ENCODE measurements at places on chromosomes 7 and 10.

DNA sequence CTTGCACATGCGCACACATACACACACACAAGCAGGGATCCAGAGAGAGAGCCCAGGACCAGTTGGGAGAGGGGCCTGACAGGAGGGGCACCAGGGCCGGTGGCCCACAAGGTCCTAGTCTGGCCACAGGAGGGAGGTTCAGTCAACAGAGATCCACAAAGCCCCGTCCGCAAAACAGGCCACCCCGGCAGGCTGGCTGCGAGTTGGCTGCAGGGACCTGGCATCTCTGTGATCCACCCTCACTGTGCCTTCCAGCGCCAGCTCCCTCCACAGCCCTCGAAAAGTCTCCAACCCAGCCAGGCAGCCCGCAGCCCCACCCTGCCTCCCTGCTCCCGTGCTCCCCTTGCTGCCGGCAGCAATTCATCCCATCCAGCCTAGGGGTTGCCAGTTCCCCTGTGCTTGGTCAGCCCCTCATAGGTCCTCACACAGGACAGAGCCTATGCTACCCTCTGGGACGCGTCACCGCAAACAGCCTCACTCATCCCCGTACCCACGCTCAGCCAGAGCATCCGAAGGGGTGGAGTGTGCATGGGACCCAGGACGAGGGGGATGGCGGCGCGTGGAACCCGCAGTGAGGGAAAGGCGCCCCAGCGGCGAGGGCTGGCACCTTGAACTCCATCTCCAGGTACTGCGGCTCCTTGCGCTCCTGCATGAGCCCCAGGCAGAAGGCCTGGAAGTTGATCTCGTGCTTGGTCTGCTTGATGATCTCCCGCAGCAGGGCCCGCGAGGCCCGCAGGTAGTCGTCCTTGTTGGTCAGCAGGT, 7.5 kb downstream of the INTS1 start:
- no peak for DNase-seq

DNA sequence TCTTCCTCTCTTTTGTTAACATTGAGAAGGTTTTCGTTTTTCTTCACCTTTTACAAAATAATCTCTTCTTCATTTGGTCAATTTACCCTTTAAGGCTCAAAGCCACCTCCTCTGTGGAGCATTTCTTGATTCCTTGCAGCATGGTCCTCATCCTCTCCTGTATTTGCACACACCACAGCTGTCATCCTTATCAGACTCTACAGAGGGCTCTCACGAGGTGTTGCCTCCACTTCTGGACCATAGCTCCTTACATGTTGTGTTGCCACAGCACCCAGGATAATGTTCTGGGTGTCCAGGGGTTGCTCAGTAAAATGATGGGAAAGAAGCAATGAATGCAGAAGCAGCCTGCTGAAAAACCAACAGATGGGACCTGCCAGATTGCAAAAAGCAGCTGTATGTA, 192.8 kb downstream of the SH2D4B start:
- DNase-seq, result no peak

DNA sequence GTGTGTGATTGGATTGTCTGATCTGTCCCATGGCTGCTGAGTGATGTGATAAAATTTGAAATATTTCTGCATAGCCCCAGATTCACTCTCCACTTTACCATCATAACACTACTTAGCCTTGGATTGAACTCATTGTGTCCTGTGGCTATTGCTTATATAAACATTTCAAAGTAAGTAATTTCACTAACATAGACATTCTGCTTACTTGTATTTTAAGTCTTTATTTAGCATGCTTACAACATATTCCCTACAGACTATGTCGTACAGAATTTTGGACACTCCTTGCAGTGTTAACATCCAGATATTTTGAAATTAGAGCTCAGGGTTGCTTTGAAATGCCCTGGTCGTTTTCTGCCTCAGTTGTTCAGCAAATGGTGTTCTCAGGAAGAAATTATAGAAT, 117.6 kb downstream of the LRRC4 start:
- no peak for DNase-seq

GRCh38 chr7:489876-490275, 29.8 kb downstream of the PDGFA start:
- no peak for DNase-seq

- no peak for DNase-seq
Observed at GRCh38 chr7:122425731-122426130, 121.2 kb upstream of the FEZF1 start.

GRCh38 chr10:4456279-4456678, 369.7 kb upstream of the AKR1E2 start:
- DNase-seq, result no peak

DNA sequence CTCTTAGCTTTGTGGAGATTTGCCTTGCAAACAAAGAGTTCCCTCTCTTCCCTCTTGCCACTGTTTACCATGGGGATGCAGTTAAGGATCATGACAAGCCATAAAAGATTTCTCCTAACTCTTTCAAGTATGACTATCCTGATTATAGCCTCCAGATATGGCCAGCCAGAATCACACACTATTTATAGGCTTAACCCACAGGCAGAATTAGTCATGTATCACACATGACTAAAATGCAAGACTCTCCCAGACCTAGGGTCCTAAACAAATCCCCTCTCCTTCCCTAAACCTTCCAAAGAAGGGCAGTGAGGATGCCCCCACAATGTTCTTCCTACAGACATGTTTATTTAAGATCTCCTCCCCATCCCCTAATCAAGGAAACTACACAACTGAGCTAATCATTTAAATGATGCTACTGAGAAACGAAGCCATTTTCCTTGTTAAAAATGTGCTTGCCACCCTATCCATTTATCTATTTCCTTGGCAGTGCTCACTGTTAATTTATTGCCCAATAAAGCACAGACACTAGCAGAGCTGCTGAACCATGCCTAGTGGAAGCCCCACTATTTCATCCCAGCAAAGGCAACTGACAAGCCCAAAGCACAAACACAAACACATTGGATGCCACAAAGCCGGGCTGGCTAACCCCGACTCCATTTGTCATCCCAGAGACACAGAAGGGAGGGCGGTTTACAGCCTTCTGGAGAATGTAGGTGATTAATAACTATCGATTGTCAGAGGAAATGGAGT, 363.4 kb downstream of the KCNMA1 start:
- DNase-seq, result no peak

DNA sequence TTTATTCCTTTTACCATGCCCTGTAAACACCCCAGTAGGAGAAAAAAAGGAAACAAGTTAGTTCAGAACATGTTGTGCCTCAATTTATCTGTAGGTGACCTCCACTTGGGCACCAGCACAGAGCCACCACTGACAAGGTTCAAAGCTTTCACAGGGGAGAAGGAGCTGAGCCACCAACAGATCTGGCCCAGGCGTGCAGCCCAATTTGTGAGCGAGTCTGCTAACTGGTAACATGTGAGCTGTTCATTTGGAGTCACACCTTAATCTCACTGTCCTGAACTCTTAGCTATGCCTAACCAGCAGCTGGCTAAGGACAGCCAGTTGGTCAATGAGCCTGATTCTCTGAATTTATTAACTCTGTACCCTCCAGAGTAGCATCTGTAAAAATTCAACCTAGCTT, 78.4 kb upstream of the CAMK2B start:
- DNase-seq, result no peak

- no peak for DNase-seq
Observed at GRCh38 chr7:55107946-55108345, 89.1 kb downstream of the EGFR start.

- DNase-seq, result no peak
Observed at GRCh38 chr10:130550952-130551674, 414.9 kb downstream of the GLRX3 start.

DNA sequence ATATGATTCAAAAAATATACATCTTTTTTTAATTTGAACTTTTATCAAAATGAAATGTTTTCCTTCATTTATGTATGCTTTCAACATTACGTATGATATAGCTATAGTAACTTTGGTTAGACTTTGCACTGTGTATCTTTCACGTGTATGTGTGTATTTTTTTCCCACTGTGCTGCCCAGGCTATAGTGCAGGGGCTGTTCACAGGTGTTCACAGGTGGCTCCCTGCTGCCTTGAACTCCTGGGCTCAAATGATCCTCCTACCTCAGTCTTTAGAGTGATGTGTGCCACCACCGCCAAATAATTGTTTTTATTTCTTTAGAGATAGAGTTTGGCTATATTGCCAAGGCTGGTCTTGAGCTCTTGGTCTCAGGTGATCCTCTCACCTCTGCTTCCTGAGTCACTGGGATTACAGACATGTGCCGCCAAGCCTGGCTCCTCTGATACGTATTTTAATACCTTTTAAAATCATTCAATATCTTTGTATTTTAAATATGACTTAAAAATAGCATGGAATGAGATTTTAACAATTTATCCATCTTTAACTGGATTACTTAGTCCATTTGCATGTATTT, 29.0 kb downstream of the FANK1 start:
- no peak for DNase-seq

GRCh38 chr10:61751599-61751998, 88.9 kb downstream of the CABCOCO1 start:
- no peak for DNase-seq

DNA sequence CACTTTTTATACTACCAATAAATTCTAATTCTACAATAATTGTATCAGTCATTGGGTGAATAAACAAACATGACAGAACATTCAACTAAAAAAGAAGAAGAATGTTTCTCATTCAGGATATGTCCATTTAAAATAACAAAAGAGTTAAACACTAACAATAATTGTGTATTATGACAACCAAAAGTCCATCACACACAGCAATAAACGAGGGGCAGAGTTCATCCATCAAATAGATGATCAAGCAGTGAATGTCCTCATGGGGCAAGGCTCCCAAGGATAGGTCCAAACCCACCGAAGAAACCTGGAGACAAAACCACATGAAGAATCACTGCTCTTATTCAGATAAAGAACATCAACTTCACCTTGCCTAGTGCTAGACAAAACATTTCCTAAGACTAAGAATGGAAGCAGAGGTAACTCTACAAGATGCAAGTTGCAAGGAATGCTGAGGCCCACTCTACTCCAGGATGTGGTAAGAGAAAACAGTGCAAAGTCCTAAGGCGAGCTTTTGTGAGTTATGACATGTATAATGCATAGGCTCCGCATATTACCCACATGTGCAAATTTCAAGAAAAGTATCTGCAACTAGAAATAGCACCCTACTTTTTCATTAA, 115.1 kb downstream of the PARD3 start:
- DNase-seq, result no peak

- no peak for DNase-seq
Observed at GRCh38 chr7:135232087-135232486, 1.6 kb upstream of the STRA8 start.

DNA sequence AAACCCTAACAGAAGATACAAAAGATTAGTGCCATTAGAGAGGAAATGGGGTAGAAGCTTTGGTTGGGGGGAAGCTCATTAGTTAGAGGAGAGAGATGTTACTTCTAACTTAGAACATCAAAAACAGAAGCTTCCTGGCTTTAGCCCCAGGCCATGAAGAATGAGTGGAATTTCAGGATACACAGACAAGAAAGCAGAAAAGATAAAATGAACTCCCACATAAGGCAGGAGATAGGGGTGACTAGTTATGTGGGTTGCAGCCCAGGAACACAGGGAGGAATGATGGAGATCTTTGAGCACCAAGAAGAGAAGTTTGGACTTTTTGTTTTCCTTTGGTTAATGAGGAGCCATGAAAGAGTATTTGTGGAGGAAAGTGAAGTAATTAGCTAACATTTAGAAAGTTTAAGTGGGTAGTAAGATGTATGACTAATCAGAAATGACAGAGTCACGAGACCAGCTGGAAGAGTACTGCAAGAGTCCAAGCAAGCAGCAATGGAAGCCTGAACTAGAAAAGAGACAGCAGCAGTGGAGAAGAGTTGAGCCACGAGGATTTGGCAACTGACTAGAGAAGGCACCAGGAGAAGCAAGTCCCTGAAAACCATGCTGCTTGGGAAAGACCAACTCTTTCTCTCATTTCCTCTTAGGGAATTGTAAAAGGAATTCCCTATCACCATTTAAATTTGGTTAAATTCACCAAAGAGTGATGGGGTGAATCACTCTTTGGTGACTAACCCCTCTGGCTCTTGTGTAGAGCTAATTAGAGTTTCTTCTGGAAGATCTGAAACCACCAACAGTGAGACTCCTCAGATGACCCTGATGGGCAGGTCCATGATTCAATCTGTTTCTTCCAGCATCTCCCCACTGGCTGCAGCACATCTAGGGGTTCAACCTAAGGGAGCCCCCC, 131.9 kb downstream of the KCNMA1 start:
- DNase-seq, result no peak

GRCh38 chr10:124717911-124718741, 26.1 kb downstream of the FAM53B start:
- DNase-seq, result peak; percentile 86

DNA sequence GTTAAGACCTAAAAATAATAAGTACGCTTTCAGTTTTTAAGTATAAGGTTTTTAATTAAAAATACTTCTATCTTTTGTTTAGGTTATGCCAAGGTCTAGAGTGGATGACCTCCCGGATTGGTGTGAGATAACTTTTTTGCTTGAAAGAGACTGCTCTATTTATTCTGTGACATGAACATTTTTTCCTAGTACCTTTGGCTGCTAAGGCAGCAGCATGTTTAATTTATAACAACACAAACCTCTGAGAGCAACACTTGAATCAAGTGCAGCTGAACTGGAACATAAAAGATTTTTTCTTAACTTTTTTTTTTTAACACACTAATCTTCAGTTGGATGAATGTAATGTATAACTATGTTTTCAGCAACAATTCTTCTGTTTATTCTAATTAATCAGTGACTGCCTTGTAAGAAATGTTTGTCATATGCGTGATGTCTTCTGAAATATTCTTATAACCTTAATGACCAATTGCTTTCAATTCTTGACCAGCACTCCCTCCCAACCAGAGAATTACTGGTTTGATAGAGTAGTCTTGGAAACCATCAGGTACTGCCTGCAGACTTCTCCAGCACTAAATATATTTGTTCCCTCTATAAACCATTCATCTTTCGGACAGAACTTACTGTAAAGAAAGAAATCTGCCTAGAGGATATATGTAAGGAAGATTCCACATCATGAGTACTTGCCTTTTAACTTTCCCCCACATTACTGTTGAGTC, 16.0 kb downstream of the ARL5B start:
- DNase-seq, result no peak

DNA sequence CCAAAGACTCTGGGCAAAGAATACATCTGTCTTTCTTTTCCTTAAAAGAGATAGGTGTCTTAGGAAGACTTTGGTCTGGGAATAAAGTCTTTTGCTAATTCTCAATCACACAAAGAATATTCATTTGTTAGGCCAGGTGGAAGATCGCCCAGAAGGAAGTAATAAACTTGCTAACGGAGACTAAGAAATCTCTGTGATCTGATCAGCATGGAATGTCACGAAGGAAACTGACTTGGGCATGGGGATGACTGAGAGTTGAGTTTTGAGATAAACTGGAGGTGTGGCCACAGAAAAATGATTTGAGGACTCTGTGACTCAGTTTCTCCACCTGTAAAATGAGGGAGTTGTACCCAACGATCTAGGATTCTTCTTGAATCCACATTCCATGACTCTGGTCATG, 161.1 kb upstream of the SVIL start:
- no peak for DNase-seq
